Testis (tissue), 5 donors: ENCODE measurements at places on chromosomes 13 and 19. TPM values are rescaled to one million over a fixed set of nuclear protein-coding genes. Genes with fewer than 3 reads are reported as not detected.
A peak's percentile ranks its signal among the peaks of the same experiment; 100 is the strongest.

Gene TJP3
- polyA plus RNA-seq, result 125 TPM

Gene MIR17HG
- polyA plus RNA-seq, result 3.3 TPM

Gene LSR
- polyA plus RNA-seq, result 85.7 TPM

Gene GIPC3
- 1.5 TPM for polyA plus RNA-seq

Gene HIPK4
- polyA plus RNA-seq, result 32.8 TPM

Gene ANGPTL8
- polyA plus RNA-seq, result not detected

Gene MIA
- 2.9 TPM for polyA plus RNA-seq

Gene ZSCAN4
- 0.26 TPM for polyA plus RNA-seq

Gene SPINT2
- polyA plus RNA-seq, result 480 TPM

Gene CNFN
- polyA plus RNA-seq, result 2.2 TPM

Gene VSTM2B
- 0.50 TPM for polyA plus RNA-seq

Gene ZNF799
- polyA plus RNA-seq, result 3.9 TPM

Gene LPAR2
- 73.9 TPM for polyA plus RNA-seq

Gene LILRA1
- polyA plus RNA-seq, result 0.62 TPM

DNA sequence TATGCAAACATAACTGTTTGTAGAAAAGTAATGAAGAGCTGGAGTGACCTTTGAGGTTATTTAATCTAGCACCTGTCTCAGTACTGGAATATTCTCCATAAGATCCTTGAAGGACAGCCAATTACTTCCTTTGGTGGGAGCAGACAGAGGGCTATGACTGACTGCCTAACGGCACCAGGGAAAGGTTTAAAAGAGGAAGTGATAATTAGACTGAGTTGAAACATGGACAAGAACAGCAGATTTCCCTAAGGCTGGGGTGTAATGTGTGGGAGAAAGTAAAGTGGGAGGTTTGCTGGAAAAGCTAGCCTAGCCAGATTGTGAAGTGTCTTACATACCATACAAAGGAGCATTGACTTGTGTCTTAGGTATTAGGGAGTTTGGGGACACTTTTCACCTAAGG is 191.3 kb upstream of the PCDH9 start:
- DNase-seq, result no peak

- DNase-seq, result peak; percentile 46
Measured at GRCh38 chr13:113533161-113533840, 42.8 kb upstream of the DCUN1D2 start.

GRCh38 chr13:112777637-112778406 is 88.0 kb downstream of the ATP11A start:
- DNase-seq, result no peak

GRCh38 chr13:104408733-104409132 is 1342.5 kb upstream of the SLC10A2 start:
- no peak for DNase-seq

- no peak for DNase-seq
Measured at GRCh38 chr13:113452466-113452865, 822 bp downstream of the ADPRHL1 start.

GRCh38 chr13:85347251-85347650 is 452.0 kb downstream of the SLITRK6 start:
- DNase-seq, result no peak

DNA sequence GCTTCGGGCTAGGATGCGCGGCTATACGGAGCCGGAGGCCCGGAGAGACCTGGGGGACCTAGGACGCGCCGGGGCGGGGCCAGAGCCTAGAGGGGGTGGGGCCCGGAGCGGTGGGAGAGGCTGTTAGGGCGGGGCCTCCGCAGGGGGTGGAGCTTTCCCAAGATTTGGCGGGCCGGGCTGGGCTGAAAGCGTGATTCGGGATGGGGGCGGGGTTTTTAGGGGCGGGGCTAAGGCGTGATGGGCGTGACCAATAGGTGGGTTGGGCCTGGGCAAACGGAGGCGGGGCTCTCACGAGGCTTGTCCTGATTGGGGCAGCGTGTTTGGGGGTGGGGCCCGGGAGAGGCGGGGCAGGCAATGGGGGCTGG is 439 bp downstream of the RAB11B start:
- peak; percentile 97 for DNase-seq

DNA sequence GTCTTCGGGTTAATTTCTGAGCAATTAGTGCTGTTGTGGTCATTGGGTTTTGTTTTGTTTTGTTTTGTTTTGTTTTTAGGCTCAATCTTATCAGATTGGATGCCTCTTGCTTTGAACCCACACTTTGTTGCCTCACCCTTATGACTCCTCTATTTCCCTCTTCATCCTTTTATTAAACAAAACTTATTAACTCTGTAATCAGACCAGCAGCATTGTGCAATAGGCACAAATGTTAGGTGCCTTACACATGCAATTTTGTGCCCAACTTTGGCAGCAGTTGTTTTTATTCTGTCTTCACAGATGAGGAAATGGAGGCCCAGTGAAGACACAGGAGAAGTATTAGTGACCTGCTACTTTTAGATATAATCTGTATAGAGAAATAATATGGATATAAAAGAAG is 377.7 kb downstream of the KCNRG start:
- DNase-seq, result no peak

GRCh38 chr13:72599178-72599743 is 128.2 kb downstream of the MZT1 start:
- no peak for DNase-seq

- no peak for DNase-seq
Measured at GRCh38 chr13:34064456-34065205, 246.7 kb downstream of the RFC3 start.

DNA sequence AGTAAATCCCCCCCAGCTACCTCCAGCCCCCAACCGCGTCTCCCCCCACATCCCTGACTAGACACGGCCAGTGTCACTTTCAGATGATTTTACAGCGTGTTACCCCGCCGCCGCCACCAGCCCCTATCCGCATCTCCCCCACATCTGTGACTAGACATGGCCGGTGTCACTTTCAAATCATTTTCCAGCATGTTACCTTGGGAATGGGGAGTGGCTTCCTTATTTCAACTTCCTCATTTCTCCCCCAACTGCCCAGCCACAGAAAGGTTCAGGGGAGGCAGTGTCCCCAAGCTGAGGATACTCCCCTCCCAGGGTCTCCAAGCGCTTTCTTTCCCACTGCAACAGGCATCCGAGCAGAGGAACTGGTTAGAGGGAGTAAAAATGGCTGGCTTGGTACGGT is 18.4 kb downstream of the ADGRL1 start:
- DNase-seq, result no peak
